ENCODE measurements at places on chromosomes 16 and 17. TPM values are rescaled to one million over a fixed set of nuclear protein-coding genes. Genes with fewer than 3 reads are reported as not detected.

The CCL14 gene
- not detected for polyA plus RNA-seq

The SRSF2 gene
- polyA plus RNA-seq, result 170 TPM

The PDF gene
- polyA plus RNA-seq, result 5.4 TPM

The CDRT15L2 gene
- not detected for polyA plus RNA-seq

The MARVELD3 gene
- polyA plus RNA-seq, result not detected

The KRT12 gene
- polyA plus RNA-seq, result not detected

The ZNF469 gene
- polyA plus RNA-seq, result 3.7 TPM

The APOBR gene
- polyA plus RNA-seq, result not detected

The GAS2L2 gene
- polyA plus RNA-seq, result not detected

The CES3 gene
- 0.06 TPM for polyA plus RNA-seq

The SLC52A1 gene
- polyA plus RNA-seq, result not detected

The LITAFD gene
- not detected for polyA plus RNA-seq

The NGFR gene
- not detected for polyA plus RNA-seq

The HIC1 gene
- polyA plus RNA-seq, result 12.7 TPM

The TNRC6C gene
- 1.2 TPM for polyA plus RNA-seq

The C16orf96 gene
- not detected for polyA plus RNA-seq

The INCA1 gene
- 0.29 TPM for polyA plus RNA-seq

The DHX58 gene
- 2.0 TPM for polyA plus RNA-seq

The CNGB1 gene
- not detected for polyA plus RNA-seq

The KRT25 gene
- polyA plus RNA-seq, result not detected

The SEC14L1 gene
- 38.7 TPM for polyA plus RNA-seq

The HS3ST3B1 gene
- polyA plus RNA-seq, result 9.6 TPM

The MEOX1 gene
- polyA plus RNA-seq, result 0.05 TPM

The TBC1D3G gene
- not detected for polyA plus RNA-seq

The TP53TG3C gene
- polyA plus RNA-seq, result not detected

The CLEC19A gene
- not detected for polyA plus RNA-seq

The CRYM gene
- 0.12 TPM for polyA plus RNA-seq

The TEX19 gene
- polyA plus RNA-seq, result 0.04 TPM

The PLXDC1 gene
- polyA plus RNA-seq, result 2.1 TPM

The GJD3 gene
- 0.41 TPM for polyA plus RNA-seq
